ENCODE measurements at places on chromosomes 12 and 14.

- DNase-seq = no peak
Measured at GRCh38 chr12:16573398-16574077, 32.4 kb downstream of the LMO3 start.

DNA sequence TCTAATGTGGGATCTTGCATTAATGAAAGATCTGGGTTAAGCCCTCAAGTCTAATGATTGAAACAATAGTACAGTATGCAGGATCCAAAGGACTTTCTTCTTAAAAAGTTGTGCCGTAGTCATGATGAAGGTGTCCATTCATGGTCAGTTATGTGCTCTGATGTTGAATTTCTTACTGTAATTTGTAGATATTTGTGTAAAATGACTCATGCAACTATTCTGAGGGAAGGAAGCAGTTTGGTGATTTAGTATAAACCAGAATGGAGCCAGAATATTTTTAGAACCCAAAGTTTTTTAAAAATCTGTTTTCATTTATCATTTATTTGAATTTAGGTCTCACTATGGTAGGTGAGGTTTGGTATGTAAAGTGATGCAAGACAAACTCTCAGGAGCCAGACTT is 151.2 kb downstream of the AKAP6 start:
- no peak for DNase-seq

DNA sequence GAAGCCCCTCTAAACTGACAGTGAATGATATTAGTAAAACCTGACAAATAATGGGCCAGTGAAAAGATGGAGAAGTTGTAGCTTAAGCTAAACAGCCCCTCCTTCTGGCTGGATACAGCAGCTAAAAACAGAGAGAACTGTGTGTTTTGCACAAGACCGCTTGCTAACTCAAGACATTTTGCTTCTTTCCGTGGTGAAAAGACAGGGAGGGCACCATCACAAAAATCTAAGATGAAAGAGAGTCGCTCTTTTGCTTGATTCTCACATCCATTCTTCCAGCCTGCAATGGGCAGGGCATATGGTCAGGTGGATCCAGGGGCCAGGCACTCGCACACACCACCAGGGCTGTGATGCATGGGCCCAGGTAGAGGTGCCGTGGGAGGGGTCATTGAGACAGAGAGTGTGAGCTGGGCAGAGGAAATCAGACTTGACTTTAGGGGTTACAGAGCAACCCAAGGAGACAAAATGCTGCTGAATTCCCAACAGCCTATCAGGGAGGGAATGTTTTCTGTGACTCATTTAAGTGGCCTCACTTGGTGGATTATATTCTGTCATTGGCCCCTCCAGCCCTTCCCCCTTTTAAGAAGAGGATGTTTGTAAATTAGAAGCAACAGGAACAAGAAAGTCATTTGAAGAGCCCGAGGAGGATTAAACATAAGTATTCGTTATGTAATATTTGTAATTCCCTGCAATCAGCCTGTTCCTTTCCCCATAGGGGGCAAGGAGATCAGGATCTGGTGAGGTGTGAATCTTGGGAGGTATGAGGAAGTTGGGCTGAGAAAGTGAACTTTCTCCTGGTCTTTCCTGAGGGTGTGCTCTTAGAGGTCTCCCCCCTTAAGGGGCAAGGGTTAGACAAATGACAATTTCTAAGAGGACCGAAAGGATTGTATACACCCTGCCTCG is 12.3 kb downstream of the EMP1 start:
- DNase-seq = no peak

DNA sequence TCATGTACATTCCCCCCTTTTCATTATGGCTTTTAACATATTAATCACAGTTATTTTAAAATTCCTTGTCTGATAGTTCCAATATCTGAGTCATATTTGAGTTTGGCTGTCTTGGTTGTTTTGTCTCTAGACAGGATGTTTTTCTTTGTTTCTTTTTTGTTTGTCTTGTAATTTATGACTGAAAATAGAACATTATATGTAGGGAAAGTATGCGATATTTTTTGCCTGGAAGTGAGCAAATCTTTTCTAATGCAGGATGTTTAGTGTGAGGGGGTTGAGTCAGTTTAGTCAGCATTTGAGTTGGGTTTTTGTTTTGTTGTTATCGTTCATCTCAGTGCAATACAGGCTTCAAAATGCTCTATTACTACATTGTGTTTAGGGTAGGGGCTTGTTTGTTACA is 239.7 kb downstream of the SNAPC1 start:
- no peak for DNase-seq

DNA sequence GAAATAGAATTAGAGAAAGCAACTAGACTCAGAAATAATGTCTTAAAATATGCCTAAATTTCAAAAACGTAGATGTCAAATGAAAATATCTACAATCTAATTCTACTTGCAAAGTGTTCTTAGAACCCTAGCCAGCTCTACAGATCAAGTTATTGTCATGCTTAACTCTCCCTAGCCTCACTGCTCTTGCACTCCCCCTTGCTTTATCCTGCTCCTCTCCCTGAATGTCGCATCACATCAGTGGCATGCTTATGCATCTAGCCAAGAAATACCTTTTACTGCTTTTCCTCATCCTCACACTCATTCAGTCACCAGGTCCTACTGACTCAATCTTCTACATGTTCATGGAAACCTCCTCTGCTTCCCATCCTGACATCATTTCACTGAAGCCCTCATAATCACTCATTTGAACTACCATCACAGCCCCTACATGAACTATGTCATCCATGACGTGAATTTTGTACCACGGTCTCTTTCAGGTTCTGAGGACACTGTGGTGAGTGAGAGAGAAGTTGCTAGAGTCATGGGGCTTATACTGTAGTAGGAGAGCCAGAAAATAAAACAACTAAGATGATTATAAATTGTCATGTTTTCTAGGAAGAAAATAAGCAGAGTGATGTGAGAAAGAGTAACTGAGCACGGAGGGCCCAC is 22.6 kb upstream of the CRACR2A start:
- no peak for DNase-seq

DNA sequence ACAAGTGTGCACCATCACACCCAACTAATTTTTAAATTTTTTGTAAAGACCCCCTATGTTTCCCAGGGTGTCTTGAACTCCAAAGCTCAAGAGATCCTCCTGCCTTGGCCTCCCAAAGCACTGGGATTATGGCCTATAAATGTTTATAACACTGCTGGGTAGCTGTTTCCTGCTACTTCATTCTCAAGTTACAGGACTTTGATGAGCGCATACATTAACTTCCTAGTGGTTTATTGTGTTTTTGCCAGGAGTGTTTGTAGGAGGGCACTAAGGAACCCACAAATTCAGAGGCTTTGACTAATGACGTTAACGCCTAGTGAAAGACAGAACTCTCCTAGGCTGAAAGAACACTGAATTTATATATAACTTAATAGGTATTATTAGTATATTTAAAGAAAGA is 15.2 kb upstream of the NAA30 start:
- DNase-seq = no peak

- no peak for DNase-seq
Measured at GRCh38 chr12:88952562-88952942, 372.3 kb upstream of the KITLG start.

- no peak for DNase-seq
Measured at GRCh38 chr12:1758887-1759286, 61.5 kb upstream of the LRTM2 start.

DNA sequence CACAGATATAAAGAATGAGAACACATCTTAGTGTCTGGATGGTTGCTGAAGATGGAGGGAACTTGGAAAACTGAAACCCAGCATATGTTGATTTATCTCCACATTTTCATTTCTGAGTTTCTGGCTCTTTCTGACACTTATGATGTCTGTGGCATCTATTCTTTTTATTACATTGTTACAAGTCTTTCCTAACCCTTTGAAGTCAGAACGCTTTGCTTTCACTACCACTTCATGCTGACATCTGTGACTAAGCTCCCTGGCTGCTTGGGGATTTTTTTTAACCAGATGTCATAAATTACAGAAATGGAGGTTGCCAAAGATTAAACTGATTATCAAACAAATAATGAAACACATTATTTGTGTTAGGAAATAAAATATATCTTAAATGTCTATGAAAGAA is 188.7 kb downstream of the KITLG start:
- DNase-seq = no peak

GRCh38 chr12:124507188-124508109 is 60.0 kb downstream of the NCOR2 start:
- no peak for DNase-seq

- no peak for DNase-seq
Measured at GRCh38 chr12:89098441-89099112, 253.7 kb downstream of the DUSP6 start.

DNA sequence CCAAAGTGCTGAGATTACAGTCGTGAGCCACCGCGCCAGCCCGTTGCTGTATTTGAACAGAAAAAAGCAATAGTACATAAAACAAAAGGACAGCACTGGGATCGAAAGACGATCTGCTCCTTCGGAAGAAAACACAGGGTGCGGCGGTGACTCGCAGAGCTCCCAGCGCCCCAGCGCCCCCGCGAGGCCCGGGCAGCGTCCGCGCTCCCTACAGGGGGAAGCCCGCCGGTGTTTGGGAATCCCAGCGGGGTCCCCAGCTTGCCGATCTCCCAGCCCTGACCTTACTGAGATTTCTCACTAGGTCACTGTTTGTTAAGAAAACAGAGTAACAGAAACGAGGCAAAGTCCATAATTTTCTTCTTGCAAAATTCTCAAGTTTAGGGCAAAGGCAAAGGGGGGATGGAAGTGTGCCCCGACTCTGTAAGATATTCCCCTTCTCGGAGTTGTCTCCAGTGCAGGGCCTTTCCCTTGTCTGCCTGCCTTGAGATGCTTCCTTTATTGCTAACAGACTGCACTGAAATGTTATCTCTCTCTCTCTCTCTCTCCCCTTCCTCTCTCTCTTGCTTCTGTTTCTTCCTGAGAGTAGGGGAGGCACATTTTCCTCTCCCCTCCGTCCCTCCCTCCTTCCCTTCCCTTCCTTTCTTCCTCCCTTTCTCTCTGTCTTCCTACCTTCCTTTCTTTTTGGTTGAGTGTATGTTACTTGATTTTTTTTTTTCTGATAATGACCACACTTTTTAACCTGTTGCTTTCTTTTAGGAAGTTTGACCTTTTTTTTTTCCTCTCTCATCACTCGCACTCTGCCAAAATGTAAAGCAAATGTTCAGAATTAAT is 91.9 kb downstream of the TMEM30B start:
- no peak for DNase-seq

GRCh38 chr12:59575826-59576225 is 20.0 kb upstream of the SLC16A7 start:
- no peak for DNase-seq

- DNase-seq = no peak
Measured at GRCh38 chr14:61640158-61641136, 54.9 kb upstream of the HIF1A start.

- no peak for DNase-seq
Measured at GRCh38 chr12:59657711-59658110, 61.9 kb downstream of the SLC16A7 start.

- DNase-seq = no peak
Measured at GRCh38 chr14:55130196-55130550, 1.1 kb downstream of the LGALS3 start.

GRCh38 chr14:71321574-71322315 is 414.5 kb downstream of the PCNX1 start:
- no peak for DNase-seq

GRCh38 chr12:110670161-110670701 is 18.7 kb downstream of the HVCN1 start:
- DNase-seq = no peak

DNA sequence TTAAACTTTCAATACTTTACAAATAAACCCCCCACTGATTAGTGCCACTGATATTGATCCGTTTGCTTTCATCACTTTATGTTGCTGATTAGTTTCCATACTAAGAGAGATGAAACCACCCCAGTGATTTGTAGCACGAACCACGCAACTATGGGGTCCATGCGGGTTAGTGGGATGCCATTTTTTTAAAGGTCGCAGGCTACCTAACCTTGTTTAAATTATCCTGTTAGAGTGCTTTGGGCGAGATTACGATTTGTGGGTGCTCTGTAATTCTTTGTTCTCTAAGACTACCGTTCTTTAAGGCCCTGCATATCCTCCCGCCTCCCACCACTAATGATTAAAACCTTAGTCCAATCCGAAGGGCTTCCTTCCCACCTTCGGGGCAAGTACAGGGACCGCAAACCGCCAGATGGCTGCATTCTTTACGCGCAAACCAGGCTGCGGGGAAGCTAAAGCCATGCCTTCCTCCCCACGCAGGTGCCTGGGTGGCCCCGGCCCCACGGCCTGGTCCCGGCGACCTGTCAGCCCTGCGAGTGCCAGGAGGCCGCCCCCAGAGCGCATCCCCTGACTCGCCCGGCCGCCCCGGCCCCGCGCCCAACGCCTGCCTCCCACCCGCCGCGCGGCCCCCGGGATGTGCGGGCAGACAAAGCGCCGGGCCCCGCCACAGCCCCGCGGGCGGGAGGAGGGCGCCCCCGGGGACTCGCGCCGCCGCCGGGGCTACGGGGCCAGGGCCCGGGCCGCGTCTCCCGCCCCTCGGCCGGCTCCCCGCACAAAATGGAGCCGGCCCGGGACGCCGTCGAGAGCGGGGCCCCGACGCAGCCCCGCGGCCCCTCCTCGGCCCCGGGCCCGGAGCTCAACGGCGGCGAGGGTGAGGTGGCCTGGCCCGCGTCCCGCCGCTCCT is 759 bp downstream of the NFYB start:
- peak; percentile 10 for DNase-seq

DNA sequence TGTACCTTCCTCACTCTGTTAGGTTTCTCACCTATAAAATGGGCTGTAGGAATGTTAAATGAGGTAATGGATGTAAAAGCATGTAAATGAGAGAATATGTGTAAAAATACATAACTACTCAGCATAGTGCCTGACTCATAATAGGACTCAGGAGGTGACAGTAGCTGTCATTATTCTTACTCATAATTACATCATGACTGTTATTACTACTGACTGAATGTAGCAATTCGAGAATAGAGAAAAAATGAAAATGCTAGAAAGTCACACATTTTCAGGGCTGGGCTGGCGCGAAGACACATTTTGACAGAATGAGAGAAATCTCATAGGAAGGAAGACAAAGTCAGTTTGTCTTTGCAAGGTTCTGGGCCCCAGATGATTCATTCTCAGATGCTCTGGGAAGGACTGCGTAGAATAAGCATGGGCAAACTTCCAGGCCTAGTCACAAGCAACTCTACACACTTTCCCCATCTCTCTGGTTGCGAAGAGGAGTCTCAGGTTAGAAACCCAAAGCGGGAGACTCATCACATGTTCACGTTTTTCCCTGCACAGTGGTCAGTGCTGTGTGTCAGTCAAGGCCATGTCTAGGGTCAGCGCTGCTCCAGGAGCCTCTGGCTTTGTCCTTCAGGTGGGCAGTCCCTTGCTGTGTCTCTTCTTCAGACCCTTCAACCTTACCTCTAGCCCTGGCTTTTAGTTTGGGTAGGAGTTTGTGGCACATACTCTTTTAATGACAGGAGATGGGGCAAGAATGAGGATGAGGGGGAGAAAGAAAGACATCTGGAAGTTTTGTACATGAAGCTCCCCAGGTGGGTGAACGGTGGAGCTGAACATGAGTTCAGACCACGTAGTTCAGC is 8.4 kb downstream of the GPRC5A start:
- DNase-seq = no peak

DNA sequence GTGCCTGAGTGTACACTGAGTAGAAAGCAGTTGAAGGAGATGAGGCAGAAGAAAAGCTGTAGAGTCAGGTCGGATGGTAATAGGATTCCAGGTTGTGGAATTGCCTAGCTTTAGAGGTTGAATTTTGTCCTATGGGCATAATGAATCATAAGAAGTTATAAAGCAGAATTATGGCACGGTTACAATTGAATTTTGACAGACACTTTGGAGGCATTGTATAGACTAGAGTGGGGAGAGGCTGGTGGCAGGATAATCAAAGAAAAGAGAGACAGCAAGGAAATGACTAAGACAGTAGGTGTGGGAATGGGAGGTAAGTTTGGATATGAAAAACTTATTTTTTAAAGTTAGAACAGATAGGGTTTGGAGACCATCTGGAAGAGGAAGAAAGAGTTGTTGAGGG is 102.6 kb downstream of the NTN4 start:
- DNase-seq = no peak

Data from bone marrow (tissue), 2 donors.